Right atrium auricular region (tissue), 2 donors: ENCODE measurements at places on chromosomes 6 and 20. TPM values are rescaled to one million over a fixed set of nuclear protein-coding genes. Genes with fewer than 3 reads are reported as not detected.

KCNG1 gene
- 0.70 TPM for total RNA-seq

GRCh38 chr6:115945306-115945705, 115.4 kb downstream of the FRK start:
- no peak for DNase-seq

UBE2C gene
- 4.9 TPM for total RNA-seq

- no peak for DNase-seq
Measured at GRCh38 chr20:32898729-32899128, 40.0 kb downstream of the EFCAB8 start.

TFAP2C gene
- total RNA-seq: 0.37 TPM

DNA sequence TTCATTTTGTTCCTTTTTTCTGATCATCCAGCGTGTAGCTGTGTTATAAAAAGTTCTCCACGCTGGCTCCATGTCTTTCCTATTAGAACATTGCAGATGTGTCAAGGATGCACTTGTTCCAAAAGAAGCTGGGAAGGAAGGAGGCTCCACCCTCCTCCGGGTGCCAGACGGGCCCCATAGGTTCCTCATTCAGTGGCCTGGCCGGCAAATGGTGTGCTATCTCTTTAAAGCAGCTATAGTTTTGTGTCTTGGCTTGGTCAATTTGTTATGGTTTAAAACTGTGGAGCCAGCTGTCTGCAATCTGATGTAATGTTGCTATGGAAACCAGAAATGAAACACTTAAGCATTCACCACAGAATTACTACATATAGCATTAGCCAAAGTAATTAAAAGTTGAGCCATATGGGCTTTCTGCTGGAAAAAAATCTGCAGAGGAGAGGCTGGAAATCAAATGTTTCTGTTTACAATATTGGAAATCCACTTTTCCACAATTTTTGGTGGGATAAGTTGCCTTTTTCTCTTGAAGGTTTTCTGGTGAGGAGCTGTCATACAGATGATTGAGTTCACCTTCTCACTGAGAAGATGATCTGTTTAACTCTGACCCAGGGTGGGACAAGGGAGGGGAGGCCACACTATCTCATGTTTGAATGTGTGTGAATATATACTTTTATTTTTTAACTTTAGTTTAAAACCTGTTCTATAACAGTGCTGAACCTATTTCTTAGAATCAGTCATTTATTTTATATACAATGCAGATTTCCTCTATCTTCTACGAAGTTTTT, 167.4 kb downstream of the SASH1 start:
- DNase-seq: peak; percentile 88

- DNase-seq: no peak
Measured at GRCh38 chr6:100592929-100593328, 128.2 kb upstream of the SIM1 start.
